ENCODE measurements at places on chromosomes 4 and X.
A peak's percentile ranks its signal among the peaks of the same experiment; 100 is the strongest.

GRCh38 chr4:3532751-3533422 is 665 bp upstream of the LRPAP1 start:
- DNase-seq: no peak

DNA sequence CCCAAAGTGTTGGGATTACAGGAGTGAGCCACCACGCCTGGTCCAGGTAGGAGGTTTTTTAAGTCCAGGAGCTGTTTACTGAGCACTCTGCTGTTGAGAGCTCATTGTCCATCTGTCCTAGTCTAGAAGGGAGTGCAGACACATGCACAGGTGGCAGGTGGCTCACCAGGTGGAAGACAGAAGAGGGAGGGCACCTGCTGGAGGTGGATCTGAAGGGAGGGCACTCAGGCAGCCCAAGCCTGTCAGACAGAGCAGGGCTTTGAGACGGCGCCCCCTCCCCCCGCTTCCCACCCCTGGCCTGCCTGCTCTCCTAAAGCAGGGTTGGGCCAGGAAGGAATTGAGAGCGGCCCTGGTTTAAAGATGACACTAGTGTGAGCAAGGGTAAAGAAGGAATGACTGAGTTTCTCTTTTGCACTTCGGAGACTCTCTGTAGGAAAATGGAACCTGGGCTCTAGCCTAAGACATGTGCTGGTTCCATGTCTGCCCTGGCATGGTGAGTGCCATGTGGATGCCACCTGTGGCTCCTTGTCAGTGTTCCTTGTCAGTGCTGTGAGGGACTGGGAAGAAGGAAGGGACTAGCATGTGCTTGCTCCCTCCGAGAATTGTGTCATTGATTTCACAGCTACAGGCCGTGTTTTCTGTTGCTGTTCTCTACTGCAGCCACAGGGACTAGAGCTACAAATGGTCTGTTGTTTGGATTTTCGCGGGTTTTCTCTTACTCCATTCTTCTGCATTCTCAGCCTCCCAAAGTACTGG is 108.6 kb downstream of the TNIP2 start:
- DNase-seq: no peak

DNA sequence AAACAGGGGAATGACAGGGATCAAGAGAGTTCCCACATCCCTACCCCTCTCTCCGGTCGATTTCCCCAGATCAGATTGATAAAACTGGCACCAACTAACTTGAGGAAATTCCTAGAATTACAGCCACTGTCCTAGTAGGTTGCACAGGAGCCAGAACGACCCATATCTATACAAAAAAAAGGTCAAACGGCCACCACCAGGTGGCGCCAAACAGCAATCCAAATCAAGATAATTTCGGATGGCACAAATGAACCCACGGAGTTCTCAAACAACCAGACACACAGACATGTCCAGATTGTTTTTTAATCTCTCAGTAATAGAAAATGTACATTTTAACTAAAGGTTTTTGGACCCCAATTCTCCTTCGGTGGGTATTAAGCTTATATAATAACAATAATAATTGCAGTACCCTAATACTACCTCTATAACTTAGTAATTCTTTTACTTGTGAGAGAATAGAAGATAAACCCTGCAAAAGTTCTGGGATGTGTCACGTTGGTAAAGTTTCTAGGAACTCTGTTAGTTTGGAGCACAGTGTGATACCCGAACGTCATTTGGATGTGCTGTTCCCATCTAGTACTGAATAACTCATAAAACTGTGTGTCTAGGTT is 212.6 kb downstream of the SPOCK3 start:
- peak; percentile 34 for DNase-seq

DNA sequence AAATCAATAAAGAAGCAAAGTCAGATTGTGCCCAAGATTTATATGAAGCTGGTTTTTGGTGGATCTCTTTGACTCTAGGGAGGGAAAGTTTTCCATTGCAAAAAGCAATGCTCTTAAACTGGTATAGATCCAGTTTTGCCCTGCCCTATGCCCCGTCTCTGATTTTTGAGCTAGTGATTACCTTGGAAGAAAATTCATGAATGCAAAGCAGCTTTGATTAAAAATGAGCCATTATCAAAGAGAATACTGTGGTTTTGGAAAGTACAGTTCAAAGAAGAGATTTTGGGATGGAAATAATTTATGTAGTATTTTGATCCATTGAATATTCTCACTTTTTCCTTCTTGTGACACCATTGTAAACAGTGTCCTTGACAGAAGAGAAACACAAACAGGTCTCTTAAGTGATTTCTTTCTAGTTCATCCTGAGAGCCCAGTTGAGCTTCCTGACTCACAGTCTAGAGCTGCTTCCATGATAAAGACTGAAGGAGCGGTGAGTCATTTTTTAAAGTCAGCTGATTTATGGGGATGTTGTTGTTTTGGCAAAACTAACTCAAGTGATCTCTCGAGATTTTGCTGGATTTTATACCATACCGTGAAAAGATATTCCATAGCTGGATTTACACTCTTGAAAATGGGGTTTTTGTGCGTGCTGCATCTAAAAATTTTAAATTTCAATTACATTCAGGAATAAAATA is 76.7 kb downstream of the AFF1 start:
- DNase-seq: no peak

DNA sequence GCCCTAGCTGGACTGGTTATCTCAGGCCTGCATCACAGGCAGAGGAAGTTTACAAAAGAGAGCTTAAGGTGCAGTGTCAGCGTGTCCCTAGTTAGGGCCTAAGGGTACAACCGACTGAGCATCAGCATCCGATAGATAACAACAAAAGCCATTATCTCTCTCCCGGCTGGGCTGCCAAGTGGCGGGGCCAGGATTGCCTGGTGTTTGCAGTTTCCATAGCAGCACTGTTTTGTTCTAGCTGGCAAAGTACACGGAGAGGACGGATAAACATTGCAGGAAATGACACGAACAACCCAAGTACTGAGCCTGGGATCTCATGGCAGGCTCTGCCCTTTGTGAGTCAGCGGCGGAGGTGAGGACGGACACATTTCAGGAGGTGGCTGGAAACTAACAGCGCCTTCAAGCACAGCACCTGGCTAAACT is 104.7 kb upstream of the NOCT start:
- DNase-seq: peak; percentile 64

DNA sequence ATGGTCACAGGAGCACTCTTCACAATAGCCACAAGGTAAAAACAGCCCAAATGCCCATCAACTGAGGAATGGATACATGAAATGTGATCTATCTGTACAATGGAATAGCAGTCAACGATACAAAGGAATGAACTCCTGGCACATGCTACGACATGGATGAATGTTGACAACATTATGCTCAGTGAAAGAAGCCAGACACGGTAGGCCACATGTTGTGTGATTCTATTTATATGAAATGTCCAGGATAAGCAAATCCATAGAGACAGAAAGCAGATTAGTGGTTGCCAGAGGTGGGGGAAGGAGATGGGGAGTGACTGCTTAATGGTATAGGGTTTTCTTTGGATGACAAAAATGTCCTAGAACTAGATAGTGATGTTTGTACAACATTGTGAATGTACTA is 58.7 kb upstream of the GPM6B start:
- no peak for DNase-seq
